NCI-H1048 (cell line): ENCODE measurements at places on chromosomes 16 and 17.

DNA sequence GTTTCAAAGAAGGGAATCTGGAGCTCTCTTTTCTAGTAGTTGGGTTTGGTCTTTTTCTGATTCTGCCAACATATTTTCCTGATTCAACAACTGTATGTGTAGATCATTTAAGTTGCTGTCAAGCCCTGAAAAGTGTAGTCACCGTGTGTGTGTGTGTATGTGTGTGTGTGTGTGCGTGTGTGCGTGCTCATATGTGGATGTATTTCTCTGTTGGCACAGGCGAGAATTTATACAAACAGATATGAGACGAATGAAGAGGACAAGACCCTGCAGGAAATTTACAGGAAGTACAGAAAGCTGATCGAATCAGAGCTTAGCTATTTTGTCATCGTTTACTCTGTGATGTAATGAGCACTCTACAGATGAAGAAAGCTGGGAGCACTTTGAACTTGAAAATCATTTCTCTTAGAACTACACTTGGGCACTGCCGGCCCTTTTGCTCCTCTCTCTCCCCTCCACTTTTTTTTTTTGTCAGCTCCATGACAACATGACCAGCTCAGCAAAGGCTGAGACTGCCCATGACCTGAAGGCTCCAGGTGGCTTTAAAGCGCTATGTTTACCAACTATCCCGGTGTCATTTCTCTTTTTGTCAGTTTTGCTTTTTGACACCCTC lies 11.2 kb downstream of the FBXO39 start:
- DNase-seq = no peak

GRCh38 chr17:37792787-37793186 lies 47.9 kb upstream of the HNF1B start:
- DNase-seq = no peak

- DNase-seq = no peak
Measured at GRCh38 chr17:35666070-35666469, 65.4 kb upstream of the RASL10B start.

- no peak for DNase-seq
Measured at GRCh38 chr17:4161192-4161966, 18.4 kb downstream of the CYB5D2 start.

GRCh38 chr16:85057212-85057889 lies 29.8 kb downstream of the KIAA0513 start:
- no peak for DNase-seq

- DNase-seq = no peak
Measured at GRCh38 chr17:17086585-17086984, 44.3 kb downstream of the MPRIP start.

GRCh38 chr17:22461460-22462145 lies 769.3 kb downstream of the KCNJ18 start:
- DNase-seq = no peak

DNA sequence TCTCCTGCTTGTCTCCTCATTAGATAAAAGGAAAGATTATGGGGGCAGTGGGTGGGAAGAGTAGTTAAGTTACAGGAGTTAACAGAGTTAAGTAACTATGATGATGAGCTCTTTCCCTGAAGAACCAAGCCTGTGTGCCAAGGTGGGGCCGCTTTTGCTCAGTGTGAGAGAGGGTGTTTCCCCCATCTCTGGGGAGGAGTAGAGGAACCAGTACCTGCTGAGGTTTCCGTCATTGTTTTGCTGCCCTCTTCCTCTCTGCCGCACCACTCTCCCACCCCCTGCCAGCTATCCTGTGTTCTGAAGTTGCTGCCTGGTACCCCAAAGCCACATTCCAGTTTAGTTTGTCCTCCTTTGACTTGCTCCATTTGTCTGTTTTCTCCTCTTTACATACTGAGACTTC lies 20.8 kb upstream of the KRT10 start:
- no peak for DNase-seq

DNA sequence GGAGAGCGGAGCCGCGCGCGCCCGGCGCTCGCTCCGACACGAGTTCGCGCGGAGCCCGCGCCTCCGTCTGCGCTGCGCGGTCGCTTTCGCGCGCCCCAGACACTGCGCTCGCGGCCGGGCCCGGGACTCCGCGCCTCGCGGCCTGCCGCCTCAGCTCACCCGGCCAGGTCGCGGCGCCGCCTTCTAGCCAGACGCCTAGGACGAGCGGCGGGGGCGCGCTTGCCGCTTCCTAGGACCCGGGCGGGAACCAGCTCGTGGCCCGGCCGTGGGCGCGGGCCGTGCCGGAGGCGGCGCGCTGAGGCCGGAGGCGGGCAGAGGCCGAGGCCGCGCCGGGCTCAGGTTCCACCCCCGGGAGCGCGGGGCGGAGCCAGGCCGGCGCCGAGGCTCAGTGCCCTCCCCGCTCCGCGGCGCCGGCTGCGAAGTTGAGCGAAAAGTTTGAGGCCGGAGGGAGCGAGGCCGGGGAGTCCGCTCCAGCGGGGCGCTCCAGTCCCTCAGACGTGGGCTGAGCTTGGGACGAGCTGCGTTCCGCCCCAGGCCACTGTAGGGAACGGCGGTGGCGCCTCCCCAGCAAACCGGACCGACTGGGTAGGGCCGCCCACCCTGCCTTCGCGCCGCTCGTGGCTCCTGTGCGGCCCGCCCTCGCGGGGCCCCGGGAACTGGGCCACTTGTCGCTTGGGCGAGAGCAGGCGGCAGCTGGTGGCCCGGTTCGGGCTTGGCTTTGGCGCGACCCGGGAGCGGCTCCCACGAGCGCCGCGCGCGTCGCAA lies at the start of gene SPHK1:
SPHK1 (plus strand) TSS at position 388 of the 765 bp plus-strand sequence. CDS start 1,036 bp downstream, outside the sequence.
- no peak for DNase-seq

DNA sequence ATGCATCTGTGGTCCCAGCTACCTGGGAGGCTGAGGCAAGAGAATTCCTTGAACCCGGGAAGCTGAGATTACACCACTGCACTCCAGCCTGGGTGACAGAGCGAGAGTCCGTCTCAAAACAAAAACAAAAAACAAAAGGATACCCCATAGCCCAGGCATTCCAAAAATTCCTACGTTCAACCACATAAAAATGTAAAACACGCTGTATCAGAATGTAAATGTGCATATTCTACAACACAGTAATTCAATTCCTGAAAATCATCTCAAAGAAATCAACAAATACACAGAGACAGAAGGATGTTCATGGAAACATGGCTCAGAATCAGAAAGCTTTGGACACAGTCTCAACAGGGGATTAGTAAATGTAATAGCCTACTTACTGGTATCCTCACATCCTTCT lies 33.0 kb downstream of the COG7 start:
- no peak for DNase-seq

DNA sequence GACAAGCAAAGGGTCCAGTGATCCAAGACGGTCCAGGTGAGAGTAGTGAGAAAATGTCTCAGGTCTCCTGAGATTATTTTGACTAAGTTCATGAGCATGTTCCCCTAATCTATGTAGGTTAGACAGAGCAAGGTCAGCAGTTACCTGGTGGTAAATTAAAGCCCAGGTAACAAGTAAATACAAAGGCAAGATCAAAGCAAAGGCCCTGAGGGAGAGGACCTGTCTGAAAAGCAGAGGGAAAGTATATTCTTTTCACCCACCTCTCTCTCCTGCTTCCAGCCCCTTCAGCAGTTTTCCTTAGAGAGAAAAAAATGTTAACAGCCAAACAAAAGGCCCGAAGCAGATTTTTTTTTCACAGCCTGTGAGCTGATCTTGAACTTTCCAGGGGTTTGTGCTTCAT lies 302.7 kb downstream of the MAP2K6 start:
- no peak for DNase-seq

- DNase-seq = peak; percentile 9
Measured at GRCh38 chr16:48365601-48366164, 19.5 kb downstream of the SIAH1 start.

- DNase-seq = no peak
Measured at GRCh38 chr16:81570151-81570846, 125.7 kb downstream of the CMIP start.
